H4 (cell line): ENCODE measurements at places on chromosomes 11 and 22.

- DNase-seq = no peak
Measured at GRCh38 chr11:61281581-61282250, 13.4 kb downstream of the VWCE start.

- no peak for DNase-seq
Measured at GRCh38 chr22:49958931-49959781, 1.4 kb upstream of the PIM3 start.

GRCh38 chr22:35357883-35358621 is 22.8 kb upstream of the HMOX1 start:
- peak; percentile 19 for DNase-seq

DNA sequence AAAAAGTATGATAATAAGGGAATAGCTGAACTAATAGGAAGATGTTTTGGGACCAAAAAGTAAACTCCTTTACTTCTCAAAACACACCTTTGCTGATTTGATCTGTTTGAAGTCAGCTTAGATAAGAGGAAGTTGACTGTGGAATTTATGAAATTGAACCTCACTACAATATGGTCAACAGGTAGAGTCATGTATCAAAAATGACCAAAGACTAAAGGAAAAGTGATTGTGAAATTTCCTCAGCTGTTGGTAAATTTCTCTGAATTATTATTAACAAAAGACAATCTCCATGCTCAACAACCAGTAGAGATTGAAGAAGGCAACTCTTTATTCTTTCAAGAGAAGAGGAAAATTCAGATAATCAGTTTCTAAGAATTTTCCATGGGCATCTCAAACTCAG is 826.5 kb downstream of the KCNA4 start:
- no peak for DNase-seq

GRCh38 chr22:29716814-29717545 is 2.8 kb upstream of the CABP7 start:
- DNase-seq = peak; percentile 18
